ENCODE measurements at places on chromosomes 1 and 21. TPM values are rescaled to one million over a fixed set of nuclear protein-coding genes. Genes with fewer than 3 reads are reported as not detected.

GRCh38 chr1:91091812-91092211 lies 70.0 kb upstream of the ZNF644 start:
- no peak overlapping the region for H3K4me3 ChIP-seq
- H3K27me3 ChIP-seq: no peaks in the 10 kb centered on the region
- no peaks in the 10 kb centered on the region for H3K4me1 ChIP-seq
- no peak for DNase-seq

DNA sequence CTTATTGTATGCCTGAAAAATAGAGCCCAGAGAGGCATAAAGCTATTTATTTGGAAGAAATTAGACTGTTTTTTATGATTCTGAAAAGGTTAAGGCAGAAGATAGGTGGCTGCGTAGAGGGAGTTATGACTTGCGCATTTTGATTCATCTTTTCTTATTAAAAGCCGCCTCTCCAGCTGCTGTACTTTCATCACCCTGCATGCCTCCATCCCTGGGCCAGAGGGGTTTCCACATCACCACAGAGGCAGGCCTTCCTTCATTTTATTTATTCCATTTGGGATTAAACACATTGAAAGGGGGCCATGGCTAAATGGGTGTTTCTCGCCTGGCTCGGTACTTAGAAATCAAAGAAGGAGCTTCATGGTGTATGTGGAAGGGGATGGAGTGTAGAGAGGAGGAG lies 14.6 kb upstream of the RGS8 start:
- H3K4me1 ChIP-seq: peaks cover 3% of the 10 kb centered on the region
- H3K27ac ChIP-seq: no peak overlapping the region

DNA sequence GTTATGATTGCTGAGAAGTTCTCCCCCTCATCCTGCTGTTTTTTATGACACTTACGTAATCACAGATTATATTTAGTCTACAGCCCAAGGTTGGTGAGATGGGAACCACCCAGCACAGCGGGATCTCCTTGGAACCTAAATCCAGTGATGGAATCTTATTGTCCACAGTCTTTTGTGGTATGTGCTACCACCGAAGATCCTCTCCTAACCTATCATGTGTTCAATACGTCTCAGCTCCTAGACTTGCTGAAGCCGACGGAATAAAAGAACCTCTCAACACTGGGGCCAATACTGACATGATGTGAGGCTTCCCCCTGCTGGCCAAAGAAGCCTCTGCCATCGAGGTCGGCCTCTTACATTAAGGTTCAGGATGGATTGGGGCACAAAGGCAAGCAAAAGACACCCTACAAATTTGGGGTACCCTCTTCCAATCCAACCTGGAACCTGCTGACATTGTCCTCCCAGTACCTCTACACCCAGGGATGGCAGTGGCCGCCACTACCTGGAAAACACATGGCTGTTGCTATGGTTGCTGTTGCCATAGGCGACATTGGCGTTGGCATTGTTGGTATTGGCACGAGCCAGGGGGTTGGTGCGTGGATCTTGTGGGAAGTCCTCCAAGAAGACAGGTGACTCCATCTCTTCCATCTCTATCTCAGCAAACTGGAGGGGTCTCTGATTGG lies 19.4 kb upstream of the KIF21B start:
- H3K4me1 ChIP-seq: no peaks in the 10 kb centered on the region
- H3K27ac ChIP-seq: no peak overlapping the region
- DNase-seq: peak; percentile 86
- no peaks in the 10 kb centered on the region for H3K27me3 ChIP-seq
- H3K36me3 ChIP-seq: no peaks in the 10 kb centered on the region

GRCh38 chr1:173523329-173523728 lies 46.2 kb downstream of the PRDX6 start:
- no peak overlapping the region for H3K27ac ChIP-seq
- H3K4me1 ChIP-seq: no peaks in the 10 kb centered on the region
- no peaks in the 10 kb centered on the region for H3K27me3 ChIP-seq
- DNase-seq: no peak
- no peaks in the 10 kb centered on the region for H3K36me3 ChIP-seq

DNA sequence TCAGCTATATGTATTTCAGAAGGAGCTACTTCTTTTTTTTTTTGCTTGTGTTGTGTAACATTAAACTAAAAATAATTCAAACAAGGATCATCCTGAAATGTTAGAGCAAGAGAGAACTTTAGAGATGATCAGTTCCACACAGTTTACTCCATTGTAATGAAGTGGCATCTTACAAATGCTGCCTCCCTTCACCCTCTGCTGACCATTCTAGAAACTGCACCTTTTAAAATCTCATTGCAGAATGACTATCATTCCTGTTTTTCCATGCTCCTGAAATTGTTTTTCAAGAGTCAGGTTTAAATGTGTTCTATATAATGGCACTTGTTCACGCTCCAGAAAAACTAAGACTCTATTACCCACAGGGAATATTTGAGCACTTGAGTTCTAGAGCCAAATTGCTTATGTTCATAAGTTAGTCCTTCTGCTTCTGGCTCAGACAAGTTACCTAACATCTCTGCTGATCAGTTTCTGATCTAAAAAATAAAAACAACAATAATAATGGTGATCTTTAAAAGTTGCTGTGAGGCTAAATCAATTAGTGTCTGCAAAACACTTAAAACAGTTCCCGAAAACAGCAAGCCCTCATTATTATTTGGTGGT lies 21.5 kb upstream of the SLC44A5 start:
- H3K27ac ChIP-seq: no peak overlapping the region
- H3K4me1 ChIP-seq: no peaks in the 10 kb centered on the region
- no peak for DNase-seq
- no peaks in the 10 kb centered on the region for H3K36me3 ChIP-seq

- no peaks in the 10 kb centered on the region for H3K27me3 ChIP-seq
- no peaks in the 10 kb centered on the region for H3K4me1 ChIP-seq
- DNase-seq: no peak
- no peak overlapping the region for H3K27ac ChIP-seq
Observed at GRCh38 chr1:45488666-45489377, 2.1 kb downstream of the TESK2 start.

- H3K4me1 ChIP-seq: no peaks in the 10 kb centered on the region
- no peak for DNase-seq
- no peak overlapping the region for H3K27ac ChIP-seq
- H3K27me3 ChIP-seq: no peaks in the 10 kb centered on the region
Observed at GRCh38 chr1:82867781-82868180, 1067.0 kb downstream of the ADGRL2 start.

DNA sequence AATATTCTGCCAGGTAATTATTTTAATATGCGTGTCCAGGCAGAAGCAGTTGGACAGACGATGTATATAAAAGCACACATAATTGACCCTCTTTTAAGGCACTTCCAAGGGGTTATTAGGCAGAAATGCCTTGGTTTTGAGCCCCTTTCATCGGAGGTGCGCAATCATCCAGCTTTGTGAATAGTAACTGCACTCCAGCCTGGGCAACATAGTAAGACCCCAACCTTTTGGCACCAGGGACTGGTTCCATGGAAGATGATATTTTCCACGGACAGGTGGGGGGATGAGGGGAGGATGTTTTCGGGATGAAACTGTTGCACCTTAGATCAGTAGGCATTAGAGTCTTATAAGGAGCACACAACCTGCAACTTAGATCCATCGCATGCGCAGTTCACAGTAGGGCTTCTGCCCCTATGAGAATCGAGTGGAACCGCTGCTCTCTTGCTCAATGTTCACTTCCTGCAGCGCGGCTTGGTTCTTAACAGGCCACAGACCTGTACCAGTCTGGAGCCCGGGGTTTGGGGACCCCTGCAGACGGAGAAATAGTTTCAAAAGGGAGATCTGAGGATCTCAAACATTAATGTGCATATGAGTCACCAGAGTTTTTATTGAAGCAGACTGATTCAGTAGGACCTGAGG lies 1.8 kb upstream of the MCOLN2 start:
- no peaks in the 10 kb centered on the region for H3K4me1 ChIP-seq
- DNase-seq: no peak
- H3K4me3 ChIP-seq: peak overlapping the region; percentile 78
- no peak overlapping the region for H3K27ac ChIP-seq
- H3K27me3 ChIP-seq: peaks cover 35% of the 10 kb centered on the region

DNA sequence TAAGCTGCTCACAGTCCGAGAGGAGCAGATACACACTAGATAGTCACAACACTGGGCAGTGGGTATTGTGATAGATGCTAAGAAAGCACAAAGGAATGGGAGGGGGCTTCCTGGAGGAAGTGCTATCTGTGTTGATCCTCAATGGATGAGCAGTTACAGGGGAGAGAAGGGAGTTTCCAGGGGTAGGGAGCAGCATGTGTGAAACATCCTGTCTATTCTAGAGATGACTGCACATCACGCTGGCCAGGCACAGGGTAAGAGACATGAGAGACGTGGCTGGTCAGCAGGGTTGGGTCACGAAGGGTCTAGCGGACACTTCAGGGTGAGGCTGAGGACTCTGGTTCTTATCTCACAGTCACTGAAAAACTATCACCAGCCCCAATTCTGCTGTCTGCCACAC lies 235.2 kb downstream of the TRABD2B start:
- H3K4me1 ChIP-seq: no peaks in the 10 kb centered on the region
- no peak overlapping the region for H3K27ac ChIP-seq
- no peak for DNase-seq

DNA sequence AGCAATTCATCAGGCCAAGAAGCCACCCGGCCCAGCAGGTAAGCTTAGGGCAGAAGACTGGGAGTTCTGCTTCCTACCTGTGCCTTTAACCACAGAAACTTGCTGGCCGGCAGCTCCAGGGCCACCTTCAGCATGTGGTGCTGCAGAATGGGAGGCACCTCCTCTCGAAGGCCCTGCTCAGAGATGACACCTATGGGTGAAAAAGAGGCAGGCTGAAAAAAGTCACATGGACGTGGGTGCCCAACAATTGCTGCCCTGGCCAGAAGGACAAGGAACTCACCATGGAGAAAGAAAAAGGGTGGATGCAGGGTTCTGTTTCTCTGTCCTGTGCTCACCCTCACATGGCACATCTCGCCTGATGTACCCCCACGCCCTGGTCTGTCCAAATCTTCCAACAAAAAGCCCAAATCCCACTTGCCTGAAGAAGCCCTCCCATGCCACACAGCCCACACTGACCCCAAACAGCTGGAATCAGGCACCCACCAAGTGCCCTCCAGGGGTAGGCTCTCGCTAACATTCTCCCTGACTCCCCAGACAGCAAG lies 33.0 kb downstream of the URB1 start:
- no peaks in the 10 kb centered on the region for H3K27me3 ChIP-seq
- peaks cover 67% of the 10 kb centered on the region for H3K36me3 ChIP-seq
- no peak for DNase-seq
- no peaks in the 10 kb centered on the region for H3K4me1 ChIP-seq
- no peak overlapping the region for H3K27ac ChIP-seq

GRCh38 chr21:41900401-41900800 lies 21.3 kb upstream of the PRDM15 start:
- no peak overlapping the region for H3K4me3 ChIP-seq
- H3K4me1 ChIP-seq: no peaks in the 10 kb centered on the region
- no peak for DNase-seq
- peaks cover 6% of the 10 kb centered on the region for H3K36me3 ChIP-seq
- H3K27me3 ChIP-seq: no peaks in the 10 kb centered on the region

The MUTYH gene
- total RNA-seq: 29.0 TPM

The OR4F29 gene
- total RNA-seq: not detected

The C1QTNF12 gene
- 3.1 TPM for total RNA-seq

The IGSF9 gene
- total RNA-seq: 0.88 TPM

The CD1E gene
- 3.5 TPM for total RNA-seq

The KCNJ15 gene
- 142 TPM for total RNA-seq

Data from kidney (tissue), 22 donors.